NB4 (cell line): ENCODE measurements at places on chromosomes 7 and 10.

GRCh38 chr7:157558516-157558874 lies 221.7 kb downstream of the DNAJB6 start:
- DNase-seq = no peak

- DNase-seq = peak; percentile 87
These were observed 760 bp downstream of the CBX3 start for GRCh38 chr7:26202019-26202990.

DNA sequence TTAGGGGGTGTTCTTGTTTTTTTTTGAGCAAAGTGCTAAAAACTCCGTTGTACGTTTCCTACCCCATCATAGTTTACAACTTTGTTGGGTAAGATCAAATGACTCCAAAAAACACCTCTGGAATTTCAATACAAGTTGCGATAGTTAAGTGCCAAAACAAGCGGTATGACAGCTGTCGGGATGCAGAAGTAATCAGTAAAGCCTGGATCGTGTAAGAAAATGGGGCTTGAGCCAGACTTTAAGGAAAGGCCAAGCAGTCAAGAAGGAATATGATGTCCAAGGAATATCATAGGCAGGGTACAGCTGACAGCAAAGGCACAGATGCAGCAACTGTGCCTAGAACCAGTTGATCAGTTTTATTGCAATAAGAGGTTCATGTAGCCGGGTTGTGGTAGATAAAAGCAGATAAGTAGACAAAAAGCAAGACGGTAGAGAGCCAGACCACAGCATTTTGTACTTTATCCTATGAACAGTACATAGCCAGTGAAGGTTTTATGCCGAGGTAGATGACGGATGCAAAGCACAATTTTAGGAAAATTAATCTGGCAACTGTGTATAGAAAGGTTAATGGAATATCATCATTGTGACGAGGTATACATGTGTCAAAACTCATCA lies 45.5 kb downstream of the UBE2H start:
- no peak for DNase-seq

GRCh38 chr10:86155054-86155921 lies 211.3 kb downstream of the GRID1 start:
- DNase-seq = peak; percentile 16

GRCh38 chr7:143069912-143070500 lies 17.9 kb downstream of the OR6V1 start:
- DNase-seq = no peak
